ENCODE measurements at places on chromosomes 2 and 18.

- DNase-seq = no peak
Measured at GRCh38 chr18:10536280-10536679, 10.5 kb downstream of the NAPG start.

DNA sequence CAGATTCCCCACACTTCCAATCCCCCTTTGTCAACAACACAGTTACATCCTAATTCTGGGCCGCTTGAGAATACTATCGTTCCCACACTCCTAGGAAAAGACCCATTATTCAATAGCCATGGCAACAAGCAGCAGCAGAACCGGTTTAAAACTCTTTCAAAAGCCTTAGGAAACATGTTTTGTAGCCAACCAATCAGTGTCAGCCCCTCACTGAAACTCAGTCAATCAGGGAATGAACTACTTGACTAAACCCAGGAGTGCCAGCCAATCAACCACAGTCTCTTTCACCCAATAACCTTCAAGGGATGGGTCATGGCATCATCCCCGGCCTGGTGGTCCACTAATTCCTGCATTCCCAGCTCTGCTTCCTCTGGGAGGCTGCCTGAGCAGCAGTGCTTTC lies 204.8 kb upstream of the HS6ST1 start:
- DNase-seq = no peak

- DNase-seq = no peak
Measured at GRCh38 chr2:219629976-219630695, 2.7 kb downstream of the SLC4A3 start.

- DNase-seq = no peak
Measured at GRCh38 chr2:126824663-126825062, 74.0 kb upstream of the TEX51 start.

DNA sequence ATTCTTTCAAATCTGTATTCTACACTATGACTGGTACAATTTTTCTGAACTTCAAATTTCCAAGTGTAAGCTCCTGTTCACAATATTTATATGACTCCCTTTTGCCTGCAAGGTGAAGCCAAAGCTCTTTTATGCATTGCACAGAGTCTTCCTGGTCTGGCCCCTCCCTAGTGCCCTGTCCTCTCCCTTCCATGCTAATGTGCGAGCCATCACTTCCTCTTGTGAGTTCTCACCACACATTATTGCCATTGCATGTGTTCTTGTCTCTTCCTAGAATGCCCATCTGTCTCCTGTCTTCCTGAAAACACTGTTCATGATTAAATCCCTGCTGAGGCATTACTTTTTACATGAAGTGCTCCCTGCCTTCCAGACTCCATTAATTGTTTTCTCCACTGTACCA lies 169.9 kb downstream of the MC4R start:
- no peak for DNase-seq

DNA sequence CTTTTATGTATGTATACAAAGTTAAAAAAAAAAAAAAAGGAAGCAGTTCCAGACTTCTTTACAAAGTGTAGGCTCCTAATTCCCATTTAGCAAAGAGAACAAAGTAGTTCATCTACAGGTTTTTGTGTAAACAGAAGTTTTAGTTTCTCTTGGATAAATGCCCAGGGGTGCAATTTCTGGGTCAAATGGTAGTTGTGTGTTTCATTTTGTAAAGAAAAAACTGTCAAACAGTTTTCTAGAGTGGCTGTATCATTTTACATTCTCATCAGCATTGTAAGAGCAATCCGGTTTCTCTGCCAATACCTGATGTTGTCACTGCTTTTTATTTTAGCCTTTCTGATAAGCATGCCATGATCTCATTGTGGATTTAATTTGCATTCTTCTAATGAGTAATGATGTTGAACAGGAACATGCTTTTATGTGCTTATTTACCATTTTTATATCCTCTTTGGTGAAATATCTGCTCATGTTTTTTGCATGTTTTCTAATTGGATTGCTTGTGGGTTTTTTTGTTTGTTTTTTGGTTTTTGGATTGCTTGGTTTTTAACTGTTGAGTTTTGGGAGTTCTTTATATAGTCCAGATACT lies 16.6 kb upstream of the PSME4 start:
- DNase-seq = no peak

GRCh38 chr2:64594226-64594989 lies 59.3 kb downstream of the SERTAD2 start:
- DNase-seq = no peak

- no peak for DNase-seq
Measured at GRCh38 chr18:58726671-58727070, 55.4 kb downstream of the MALT1 start.

DNA sequence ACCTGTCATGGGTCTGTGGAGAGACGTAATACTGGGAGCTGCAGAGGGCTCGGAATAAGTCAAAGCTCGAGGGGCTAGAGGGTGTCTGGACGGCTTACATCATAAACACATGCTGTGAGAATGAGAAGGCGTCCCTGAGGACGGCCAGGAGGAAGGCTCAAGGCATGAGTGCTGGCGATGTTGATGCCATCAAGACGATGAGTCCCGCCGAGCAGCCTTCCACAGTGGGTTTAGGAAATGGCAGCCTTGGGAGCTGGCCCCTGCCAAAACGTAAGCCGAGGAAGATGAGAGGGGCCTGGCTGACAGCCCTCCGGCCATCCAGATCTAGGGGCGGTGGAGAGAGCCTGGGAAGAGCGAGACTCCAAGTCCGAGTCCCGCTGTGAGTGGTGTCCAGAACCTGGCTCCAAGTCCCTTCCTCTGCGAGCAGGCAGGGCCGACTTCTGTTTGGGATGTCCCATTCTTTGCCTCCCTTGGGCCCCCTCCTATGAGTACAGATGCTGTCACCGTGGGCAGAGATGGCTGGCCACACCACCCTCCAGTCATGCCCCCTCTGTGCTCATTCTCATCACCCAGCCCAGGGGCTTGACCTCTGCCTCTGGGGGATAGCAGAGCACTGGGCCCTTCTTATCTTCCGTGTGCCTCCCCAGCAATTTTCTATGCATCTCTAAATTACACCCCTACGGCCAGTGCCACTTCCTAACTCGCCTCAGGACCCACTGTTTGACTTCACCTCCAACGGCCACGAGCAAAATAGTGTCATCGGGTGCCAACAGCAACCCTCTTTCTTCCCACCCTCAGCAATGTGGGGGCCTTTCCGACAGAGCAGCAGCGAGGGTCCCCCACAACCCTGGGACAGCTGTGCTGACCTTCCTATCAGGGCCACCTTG lies 175.7 kb downstream of the FAM210A start:
- no peak for DNase-seq

- DNase-seq = no peak
Measured at GRCh38 chr2:232588031-232588430, 37.5 kb downstream of the EIF4E2 start.

- DNase-seq = no peak
Measured at GRCh38 chr2:175180701-175181103, 808 bp downstream of the ATP5MC3 start.

DNA sequence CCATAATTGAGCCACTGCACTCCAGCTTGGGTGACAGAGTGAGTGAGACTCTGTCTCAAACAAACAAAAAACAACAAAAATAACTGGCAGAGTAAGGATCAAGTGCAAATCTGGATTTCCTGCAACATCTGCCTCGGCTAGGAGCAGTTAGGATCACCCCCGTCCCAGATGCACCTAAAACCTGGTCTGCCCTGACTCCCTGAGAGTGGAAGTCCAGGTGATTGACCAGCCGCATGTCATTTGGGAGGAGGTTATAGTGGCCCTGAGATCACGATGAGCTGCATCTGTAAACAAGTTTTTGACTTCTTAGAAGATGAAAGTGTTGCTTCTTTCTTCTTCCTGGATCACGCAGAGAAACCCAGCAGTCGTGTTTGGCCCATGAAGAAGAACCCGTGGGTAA lies 5.0 kb upstream of the ESPNL start:
- DNase-seq = no peak

GRCh38 chr2:10144771-10145518 lies 22.4 kb downstream of the RRM2 start:
- no peak for DNase-seq

- DNase-seq = no peak
Measured at GRCh38 chr2:121897335-121897970, 142.0 kb downstream of the TSN start.

- DNase-seq = no peak
Measured at GRCh38 chr2:188369365-188369764, 77.7 kb downstream of the GULP1 start.

- DNase-seq = no peak
Measured at GRCh38 chr18:76892832-76893231, 70.5 kb downstream of the ZNF236 start.

DNA sequence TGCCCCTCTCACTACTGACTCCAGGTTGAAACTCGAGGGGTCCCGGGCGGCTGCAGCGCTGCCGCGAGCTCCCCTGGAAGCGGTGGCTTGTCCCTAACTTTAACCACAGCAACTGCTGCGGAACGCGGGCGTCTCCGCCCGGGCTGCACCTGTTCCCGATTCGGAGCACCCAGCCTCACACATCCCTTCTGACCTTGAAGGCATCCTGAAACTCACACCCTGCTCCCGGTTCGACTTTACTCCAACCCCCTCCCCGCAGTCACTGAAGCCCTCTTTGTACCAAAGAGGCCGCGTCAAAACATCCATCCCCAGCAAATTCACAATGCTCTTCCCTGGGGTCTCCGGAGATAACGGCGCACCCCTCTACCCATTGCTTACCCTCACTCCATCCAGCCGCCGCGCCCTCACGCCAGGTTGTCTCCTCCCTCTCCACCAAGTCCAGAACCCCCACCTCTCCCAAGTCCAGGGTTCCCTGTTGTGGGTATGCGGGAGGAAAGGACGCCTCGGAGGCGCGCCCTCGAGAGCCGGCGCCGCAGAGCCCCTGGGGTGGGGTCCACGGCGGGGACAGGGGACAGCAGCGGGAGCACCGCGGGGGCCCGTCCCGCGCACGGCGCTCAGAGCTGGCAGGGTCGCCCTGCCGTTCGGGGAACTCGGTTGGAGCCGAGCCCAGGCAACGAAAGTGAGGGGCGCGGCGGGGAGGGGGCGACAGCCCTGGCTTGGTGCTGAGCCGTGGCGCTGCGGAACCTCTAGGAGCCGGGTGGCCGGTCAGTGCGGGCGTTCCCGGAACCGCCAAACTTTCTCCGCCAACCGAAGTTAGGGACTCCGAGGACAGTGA lies 934 bp downstream of the MYO5B start:
- DNase-seq = no peak

- DNase-seq = no peak
Measured at GRCh38 chr18:75477900-75478299, 50.4 kb upstream of the SMIM21 start.

GRCh38 chr2:18077704-18078103 lies 199.2 kb downstream of the KCNS3 start:
- DNase-seq = no peak

DNA sequence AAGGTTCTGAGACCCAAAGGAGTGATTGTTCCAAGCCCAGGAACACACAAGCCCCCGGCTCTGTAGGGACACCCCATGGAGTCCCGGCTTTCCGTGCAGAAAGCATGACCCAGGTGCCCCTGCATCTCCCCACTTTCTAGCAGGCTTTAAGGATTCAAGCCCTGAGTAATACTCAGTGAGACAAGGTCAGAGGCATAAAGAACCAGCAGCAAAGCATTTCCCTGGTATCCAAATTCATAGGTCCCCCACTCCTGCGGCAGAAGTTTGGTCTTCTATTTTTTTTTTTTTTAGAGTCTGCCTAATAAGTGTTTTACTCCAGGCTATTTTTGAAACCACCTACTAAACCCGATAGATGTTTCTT lies 16.3 kb downstream of the TSHZ1 start:
- no peak for DNase-seq

GRCh38 chr2:63788071-63788470 lies 53.6 kb upstream of the UGP2 start:
- no peak for DNase-seq

DNA sequence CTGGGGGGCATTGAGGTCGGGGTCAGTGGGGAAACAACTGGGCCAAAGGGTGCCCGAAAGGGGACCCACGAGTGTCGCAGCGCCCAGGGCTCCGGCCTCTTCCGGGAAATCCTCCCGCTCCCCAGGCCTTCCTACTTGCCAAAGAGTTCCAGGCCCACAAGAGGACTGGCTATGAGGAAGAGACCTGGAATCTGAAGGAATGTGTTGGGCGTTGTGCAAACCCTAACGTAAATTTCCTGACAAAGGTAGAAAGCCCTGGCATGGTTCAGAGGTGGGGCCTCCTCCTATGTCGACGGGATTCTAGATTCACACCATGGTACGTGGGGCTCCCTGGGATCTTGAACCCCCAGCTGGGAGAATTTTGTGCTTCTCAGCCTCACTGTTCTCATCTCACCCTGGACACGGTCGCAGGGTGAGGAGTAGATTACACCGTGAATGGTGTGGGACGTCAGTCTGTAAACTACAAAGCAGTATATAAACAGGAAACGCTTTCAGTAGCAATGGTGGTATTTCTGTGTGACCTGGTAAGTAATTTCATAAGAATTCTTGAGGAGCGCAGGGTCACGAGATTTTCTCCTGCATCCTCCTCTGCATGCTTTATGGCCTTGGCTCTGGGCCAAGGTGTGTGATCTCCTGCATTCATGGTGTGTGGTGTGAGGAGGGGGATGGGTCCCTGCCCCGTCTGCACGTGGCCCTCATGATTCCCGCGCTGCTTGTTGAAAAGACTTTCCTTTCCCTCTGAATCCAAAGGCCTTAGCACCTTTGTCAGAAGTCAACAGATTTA lies 868 bp downstream of the HSBP1L1 start:
- DNase-seq = no peak

GRCh38 chr2:191250986-191251385 lies 5.8 kb downstream of the MYO1B start:
- DNase-seq = no peak

- DNase-seq = no peak
Measured at GRCh38 chr2:215657844-215658243, 222.0 kb upstream of the FN1 start.

- no peak for DNase-seq
Measured at GRCh38 chr18:34694591-34695165, 15.4 kb upstream of the DTNA start.

DNA sequence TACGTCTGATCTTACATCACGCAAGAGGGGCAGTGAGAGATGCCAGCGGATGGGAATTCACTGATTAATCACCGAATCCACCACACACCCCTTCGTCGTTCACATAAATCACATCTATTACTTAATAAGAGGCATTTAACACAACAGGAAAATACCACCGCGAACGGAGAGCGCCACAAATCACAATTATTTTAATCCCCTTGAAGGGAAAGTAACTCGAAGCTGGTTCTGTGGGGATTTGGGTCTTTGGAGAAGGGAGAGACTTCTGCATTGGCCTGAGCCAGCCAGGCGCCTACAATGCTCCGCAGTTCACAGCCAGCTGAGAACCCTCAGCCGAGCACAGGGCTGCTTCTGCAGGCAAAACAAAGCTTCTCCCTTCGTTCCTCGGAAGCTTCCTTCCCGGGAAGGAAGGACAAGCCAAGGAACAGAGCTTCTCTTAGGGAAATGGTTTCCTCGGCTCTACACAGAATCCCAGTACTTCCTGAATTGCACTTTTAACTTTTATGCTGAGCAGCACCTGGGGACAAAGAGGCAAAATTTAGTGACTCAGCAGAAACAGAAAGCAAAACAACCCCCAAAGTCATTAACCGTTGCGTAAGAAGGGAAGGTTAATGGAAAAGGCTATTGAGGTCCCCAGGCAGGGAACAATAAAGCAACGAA lies at the start of gene LRP1B:
LRP1B (minus strand) TSS at position 7 of the 660 bp plus-strand sequence. CDS start 287 bp downstream, outside the sequence.
- no peak for DNase-seq

- DNase-seq = no peak
Measured at GRCh38 chr18:56233595-56233994, 404.8 kb downstream of the TXNL1 start.
